ENCODE measurements at places on chromosomes 3 and 15. TPM values are rescaled to one million over a fixed set of nuclear protein-coding genes. Genes with fewer than 3 reads are reported as not detected.

Gene ANKRD63
- not detected for total RNA-seq

Gene POPDC2
- total RNA-seq = 6.2 TPM

Gene ZNF502
- 7.0 TPM for total RNA-seq

Gene CFAP100
- not detected for total RNA-seq

DNA sequence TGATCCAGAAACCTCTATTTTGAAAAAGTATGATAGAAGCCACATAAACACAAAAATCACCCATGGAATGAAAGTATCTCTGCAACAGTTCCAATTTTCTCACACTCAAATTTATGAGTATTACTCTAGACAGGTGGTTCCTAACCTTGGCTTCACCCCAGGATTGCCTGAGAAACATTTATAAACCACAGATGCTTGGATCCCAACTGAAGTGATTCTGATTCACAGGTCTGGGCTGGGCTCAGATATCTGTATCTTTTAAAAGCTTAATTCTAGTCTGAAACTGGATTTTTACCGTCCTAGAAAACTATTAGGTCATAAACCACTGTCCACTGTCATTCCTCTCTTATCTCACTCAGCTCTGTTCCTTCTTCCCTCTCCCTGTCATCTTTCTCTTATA is 7.4 kb upstream of the SST start:
- H3K27ac ChIP-seq = no peak overlapping the region
- H3K4me3 ChIP-seq = no peak overlapping the region
- no peak for DNase-seq
- H3K36me3 ChIP-seq = no peaks in the 10 kb centered on the region

- H3K36me3 ChIP-seq = no peaks in the 10 kb centered on the region
- DNase-seq = no peak
- no peak overlapping the region for H3K27ac ChIP-seq
- H3K4me3 ChIP-seq = no peak overlapping the region
- no peaks in the 10 kb centered on the region for H3K27me3 ChIP-seq
Measured at GRCh38 chr3:153445817-153446216, 283.8 kb downstream of the RAP2B start.
